Stimulated activated CD4-positive, alpha-beta T cell treated with anti-CD3 and anti-CD28 coated beads, Interleukin-2, amount 100 ng/mL, for 4 hours (primary cell): ENCODE measurements at places on chromosomes 3 and 15.

- no peak for DNase-seq
Measured at GRCh38 chr15:85089929-85090597, 108.4 kb downstream of the PDE8A start.

- no peak for DNase-seq
Measured at GRCh38 chr3:128521715-128522114, 28.7 kb upstream of the GATA2 start.

DNA sequence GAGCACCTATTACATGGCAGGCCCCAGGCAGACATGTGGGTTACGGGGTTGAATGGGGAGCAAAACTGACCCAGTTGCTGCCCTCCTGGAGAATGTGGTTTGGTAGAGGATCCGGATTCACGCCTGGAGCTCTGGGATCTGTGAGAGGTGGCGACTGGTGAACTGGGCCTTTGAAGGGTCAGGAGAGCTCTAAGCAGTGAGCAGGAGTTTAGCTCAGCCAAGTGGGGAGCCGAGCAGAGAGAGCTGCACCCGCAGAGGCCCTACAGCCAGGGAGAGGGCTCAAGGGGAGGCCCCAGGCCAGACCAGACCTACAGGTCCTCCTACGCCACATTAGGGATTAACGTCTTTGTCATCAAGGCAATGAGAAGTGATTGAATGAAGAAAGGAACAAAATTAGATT is 179.8 kb upstream of the TLE3 start:
- no peak for DNase-seq

DNA sequence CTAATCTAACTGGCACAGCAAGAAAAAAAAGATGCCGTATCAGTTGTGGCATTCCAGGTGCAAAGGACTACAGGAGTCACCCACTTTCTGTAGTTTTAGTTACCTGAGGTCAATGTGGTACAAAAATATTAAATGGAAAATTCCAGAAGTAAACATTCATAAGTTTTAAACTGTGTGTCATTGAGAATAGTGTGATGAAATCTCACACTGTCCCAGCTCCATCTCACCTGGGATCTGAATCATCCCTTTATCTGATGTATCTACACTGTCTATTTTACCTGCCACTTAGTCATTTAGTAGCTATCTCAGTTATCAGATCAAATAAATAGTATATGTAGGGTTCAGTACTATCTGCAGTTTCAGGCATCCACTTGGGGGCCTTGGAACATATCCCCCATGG is 26.7 kb downstream of the GBE1 start:
- DNase-seq, result no peak

DNA sequence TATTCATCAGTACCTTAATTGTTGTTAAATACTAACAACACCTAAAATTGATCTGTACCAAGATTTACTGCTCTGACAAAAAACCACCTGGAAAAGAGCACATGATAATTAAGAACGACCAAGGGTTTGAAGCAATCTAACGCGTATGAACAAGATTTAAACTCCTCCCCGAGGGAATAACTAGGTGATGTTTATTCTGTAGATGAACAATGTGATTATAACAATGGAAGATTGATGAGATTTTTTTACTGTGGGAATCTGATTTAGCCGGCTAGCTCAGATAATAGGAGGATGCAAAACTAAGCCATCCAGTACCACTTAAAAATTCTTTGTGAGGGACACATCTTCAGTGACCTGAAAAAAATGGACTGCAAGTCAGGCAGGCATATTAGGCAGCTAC is 222.1 kb downstream of the FHIT start:
- DNase-seq, result no peak

GRCh38 chr3:69496856-69497255 is 111.0 kb upstream of the FRMD4B start:
- no peak for DNase-seq

DNA sequence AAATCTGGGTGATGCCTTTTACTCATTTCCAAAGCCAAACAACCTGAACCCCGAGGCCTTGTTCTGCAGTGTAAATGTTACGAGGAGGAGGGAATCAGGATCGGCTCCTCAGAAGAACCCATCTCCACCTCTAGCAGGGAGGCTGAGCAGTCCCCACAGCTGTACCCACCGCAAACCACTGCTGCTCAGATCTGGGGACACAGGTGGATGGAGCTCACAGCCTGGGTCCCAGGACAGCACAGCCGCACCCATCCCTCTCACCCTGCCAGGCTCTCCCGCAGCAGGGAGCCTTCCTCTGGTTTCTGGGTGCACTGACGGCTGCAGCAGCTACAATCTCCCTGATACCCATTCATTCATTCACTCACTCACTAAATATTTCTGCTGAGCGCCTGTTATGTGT is 44.0 kb upstream of the CGNL1 start:
- no peak for DNase-seq

GRCh38 chr3:124834723-124835718 is 52.1 kb downstream of the ITGB5 start:
- DNase-seq, result peak; percentile 45

DNA sequence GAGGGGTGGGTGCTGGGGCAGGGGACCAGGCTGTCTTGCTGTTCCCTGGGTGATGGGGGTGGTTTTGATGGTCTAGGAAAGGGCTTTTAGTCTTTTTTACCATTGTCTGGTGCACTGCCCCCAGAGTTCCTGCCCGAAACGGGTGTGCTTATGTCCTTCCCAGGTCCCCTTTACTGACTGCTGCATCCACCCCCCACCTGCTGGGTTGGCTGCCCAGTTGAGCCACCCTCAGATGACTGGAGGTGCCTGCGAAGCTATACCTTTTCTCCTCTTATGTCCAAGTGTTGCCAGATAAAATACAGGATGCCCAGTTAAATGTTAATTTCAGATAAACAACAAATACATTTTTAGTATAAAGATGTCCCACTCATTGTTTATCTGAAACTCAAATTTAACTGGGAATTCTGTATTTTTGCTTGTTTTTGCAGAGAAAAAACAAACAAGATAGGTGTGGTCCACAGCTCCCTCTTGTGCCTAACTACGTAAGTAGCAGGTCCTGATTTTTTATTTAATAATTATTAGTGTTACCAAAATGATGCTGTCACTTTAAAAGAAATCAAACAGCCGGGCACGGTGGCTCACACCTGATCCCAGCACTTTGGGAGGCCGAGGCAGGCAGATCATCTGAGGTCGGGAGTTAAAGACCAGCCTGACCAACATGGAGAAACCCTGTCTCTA is 6.1 kb upstream of the RPP14 start:
- DNase-seq, result no peak

- no peak for DNase-seq
Measured at GRCh38 chr15:81091889-81092558, 42.0 kb upstream of the CFAP161 start.

- DNase-seq, result no peak
Measured at GRCh38 chr15:34470091-34470490, 32.5 kb upstream of the GOLGA8A start.

DNA sequence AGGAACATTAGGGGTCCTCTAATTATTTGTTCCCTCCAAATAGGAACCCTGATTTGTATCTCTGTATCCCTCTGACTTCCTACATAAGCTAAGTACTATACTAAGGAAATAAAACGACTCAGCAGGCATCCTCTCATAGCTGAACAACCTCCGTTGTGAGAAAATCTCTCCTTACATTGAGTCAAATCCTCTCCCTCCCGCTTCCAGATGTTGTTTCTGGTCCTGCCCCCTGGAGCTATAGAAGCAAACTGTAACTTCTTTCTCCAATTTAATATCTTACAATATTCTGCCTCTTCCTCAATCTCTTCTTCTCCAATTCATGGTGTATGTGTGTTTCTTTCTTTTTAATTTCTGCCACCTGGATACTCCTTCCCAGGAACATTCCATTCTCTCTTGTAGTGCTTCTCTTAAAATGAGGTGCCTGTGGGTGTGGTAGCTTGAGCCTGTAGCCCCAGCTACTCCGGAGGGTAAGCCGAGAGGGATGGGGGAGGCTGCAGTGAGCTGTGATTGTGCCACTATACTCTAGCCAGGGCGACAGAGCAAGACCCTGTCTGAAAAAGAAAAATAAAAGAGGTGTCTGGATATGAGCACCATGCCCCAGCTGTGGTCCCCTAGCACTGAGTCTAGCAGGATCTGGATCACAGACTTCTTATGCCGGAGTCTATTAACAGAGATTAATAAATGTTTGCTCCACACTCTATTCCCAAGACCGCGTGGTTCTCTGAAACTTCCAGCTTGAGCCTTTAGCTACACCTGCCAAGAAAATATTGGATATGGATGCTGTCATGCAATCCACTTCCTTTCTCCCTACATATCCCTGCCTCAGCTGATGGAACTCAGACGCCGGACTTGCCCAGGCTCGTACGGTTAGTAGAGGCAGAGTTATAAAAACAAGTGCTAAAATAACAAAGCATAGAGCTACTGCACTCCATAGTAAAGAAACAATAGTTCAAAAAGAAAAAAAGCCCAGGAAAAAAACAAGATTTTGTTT is 42.9 kb upstream of the NEO1 start:
- no peak for DNase-seq

DNA sequence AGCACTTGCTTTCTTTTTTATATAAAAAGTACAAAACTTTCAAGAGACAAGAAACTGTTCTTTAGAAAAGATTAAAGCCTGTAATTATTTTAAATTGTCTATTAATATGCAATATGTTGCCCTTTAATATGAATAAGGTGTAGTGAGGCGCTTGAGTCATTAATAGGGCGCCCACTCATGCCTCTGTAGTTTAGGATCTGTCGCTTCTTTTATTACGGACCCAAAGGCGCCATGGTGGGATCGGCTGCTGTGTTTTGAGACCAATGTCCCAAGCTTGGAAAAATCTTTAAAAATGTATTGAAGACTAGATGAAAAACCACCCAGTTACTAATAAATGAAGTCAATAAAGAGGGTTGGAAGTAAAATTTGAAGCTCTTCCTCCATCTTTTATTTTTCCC is 259.5 kb upstream of the MEIS2 start:
- DNase-seq, result no peak

DNA sequence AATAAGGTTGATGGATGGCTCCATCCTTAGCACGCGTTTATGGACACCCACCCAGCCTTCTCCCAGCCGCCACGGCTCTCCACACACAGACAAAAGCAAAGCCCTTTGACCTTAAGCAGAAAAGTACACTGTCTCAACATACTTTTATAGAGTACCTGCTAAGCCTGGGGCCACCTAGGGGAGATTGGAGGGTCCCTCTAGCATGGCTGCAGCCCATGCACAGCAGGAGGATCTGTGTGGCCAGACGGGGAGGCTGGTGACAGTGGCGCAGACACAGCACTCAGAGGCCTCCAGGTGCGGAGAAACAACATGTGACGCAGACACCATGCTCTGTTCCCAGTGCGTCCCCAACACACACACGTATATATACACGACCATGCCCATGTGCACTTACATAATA is 174.9 kb downstream of the XXYLT1 start:
- DNase-seq, result no peak

GRCh38 chr3:37668818-37669610 is 192.7 kb upstream of the CTDSPL start:
- no peak for DNase-seq

GRCh38 chr3:99920481-99921376 is 103.1 kb downstream of the CMSS1 start:
- DNase-seq, result no peak

GRCh38 chr3:24396338-24396737 is 98.3 kb downstream of the THRB start:
- no peak for DNase-seq

GRCh38 chr15:73712107-73712506 is 27.9 kb downstream of the CD276 start:
- DNase-seq, result no peak

DNA sequence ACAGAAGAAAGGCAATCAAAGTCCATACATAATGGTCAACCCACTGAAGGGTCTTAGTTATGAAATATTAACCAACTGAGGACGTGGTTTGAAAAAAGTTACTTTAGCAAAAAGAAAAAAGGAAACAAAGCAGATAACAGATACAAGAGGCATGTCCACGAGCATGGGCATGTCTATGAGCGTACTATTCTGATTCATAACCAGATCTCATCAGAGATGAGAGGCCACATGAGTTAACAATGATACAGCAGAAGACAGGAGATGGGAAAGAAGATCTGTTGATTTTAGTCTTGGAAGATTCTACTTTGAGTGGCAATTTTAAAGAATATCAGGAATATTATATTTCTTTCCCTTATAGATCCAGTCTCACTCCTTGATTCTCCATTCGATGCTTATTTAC is 262.9 kb upstream of the SLITRK3 start:
- DNase-seq, result no peak

- no peak for DNase-seq
Measured at GRCh38 chr3:41503998-41504623, 304.8 kb downstream of the CTNNB1 start.

DNA sequence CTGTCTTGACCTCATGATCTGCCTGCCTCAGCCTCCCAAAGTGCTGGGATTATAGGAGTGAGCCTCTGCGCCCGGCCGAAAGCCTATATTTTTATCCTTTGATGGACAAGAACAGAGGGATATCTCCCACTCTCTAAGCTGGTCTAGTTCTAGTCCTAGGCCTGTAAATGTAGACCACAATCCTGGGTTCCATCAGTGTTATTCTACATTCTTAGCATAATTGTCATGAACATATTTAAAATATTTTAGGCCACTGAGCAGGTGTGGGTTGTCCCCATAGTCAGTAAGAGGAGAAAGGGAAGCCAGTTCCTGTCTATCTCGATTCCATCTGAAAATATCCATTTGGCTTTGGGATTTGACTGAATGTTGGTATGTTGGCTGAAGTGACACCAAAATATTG is 118.1 kb downstream of the EBLN2 start:
- no peak for DNase-seq

DNA sequence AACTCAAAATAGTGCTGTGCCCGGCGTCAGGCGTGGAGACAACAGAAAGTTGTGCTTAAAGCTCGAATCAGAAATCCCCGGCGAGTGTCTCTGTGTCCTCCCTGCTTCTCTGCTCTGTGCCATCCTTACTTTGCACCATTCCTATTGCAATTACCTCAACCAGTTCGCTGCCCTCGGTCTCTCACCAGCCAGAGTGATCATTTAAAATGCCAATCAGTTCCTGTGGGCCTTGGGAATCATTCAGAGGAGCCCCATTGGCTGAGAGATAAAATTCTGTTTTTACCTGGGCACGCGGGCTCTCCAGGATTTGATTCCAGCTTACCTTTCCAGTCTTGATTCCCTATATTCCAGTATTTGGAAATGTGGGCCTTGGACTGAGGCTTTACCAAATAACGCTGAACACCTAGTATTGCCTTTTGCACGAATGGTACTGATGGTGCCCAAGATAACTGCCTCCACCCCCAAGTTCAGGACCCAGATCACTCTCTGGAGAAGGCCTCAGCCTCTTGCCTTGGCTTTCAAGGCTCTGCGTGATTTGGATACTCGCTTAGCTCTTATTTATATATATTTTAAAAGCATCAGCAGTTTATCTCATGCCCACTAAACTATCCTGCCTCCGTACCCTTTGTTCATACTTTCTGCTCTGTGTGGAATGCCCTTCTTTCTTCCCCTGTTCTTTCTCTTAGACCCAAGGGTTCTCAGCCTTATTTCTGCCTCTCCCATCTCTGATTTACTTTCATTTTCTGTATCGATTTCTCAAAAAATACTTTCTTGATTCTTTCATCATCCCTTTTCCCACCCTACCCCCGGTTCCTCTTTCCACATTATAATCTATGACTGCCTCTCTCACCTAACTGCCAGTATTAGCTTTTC is 863 bp downstream of the PSMA4 start:
- no peak for DNase-seq
